ENCODE measurements at places on chromosomes 12 and 14.

- DNase-seq, result no peak
Observed at GRCh38 chr12:106089935-106090334, 48.8 kb downstream of the NUAK1 start.

GRCh38 chr12:54692353-54692752 lies 44.2 kb upstream of the DCD start:
- DNase-seq, result no peak

GRCh38 chr12:15707516-15708199 lies 81.5 kb downstream of the EPS8 start:
- DNase-seq, result no peak

DNA sequence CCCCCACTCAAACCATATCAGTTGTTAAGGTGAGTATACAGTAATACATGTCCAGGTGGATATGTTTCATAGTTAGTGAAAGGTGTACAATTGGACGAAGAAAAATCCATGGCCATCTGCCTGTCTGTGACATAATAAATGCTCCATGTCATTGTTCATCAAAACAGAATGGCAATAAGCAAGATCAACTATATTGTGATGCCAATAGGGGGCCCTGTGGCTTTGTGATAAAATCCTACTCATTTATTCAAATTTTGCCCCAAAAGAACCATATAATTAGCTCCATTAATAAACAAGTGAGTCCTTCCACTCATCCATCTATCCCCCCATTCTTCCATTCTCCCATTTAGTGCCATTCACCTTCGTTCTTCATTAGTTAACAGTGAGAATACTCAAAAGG lies 102.0 kb downstream of the MGST1 start:
- no peak for DNase-seq

DNA sequence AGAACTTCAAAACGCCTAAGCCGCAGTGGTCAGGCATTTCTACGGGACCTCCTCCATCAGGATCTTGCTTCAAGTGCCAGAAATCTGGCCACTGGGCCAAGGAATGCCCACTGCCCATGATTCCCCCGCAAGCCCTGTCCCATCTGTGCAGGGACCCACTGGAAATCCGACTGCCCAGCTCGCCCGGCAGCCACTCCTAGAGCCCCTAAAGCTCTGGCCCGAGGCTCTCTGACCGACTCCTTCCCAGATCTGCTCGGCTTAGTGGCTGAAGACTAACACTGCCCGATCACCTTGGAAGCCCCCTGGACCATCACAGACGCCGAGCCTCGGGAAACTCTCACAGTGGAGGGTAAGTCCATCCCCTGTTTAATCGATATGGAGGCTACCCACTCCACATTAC lies 1113.0 kb upstream of the TMEM132C start:
- no peak for DNase-seq

- no peak for DNase-seq
Observed at GRCh38 chr14:81837304-81837703, 303.7 kb upstream of the SEL1L start.

DNA sequence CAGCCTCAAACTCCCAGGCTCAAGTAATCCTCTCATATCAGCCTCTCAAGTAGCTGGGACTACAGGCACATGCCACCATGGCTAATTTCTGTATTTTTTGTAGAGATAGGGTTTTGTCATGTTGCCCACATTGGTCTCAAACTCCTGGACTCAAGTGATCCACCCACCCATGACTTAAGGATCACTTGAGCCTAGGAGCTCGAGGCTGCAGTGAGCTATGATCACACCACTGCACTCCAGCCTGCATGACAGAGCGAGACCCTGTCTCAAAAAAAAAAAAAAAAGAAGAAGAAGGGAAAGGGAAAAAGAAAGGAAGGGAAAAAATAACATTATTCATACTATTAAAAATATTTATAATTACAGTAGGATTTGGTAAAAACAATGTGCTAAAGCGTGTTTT lies 19.2 kb downstream of the EPS8 start:
- no peak for DNase-seq

GRCh38 chr14:89978656-89979055 lies 22.9 kb downstream of the TDP1 start:
- no peak for DNase-seq

- no peak for DNase-seq
Observed at GRCh38 chr14:53999061-53999488, 42.5 kb upstream of the BMP4 start.

GRCh38 chr14:68254669-68255527 lies 435.3 kb downstream of the RAD51B start:
- DNase-seq, result no peak

- no peak for DNase-seq
Observed at GRCh38 chr12:106894774-106895173, 60.9 kb upstream of the TMEM263 start.

DNA sequence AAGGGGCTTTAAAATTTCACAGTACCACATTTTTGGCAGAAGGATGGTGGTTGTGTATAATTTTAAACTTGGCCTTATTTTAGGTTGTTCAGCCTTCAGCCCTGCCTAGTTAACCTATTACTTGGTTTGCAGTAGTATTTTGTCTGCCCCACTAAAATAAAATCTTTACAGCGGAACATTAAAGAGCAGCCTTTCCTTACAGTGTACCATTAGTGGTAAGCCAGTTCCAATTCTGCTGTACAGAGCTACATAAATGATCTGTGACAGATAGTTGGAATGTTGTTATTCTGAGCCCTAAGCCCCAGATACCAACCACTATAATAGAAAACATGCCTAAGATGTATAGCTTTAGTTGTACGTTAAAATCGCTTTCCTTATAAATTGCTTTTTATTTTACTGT lies 56.2 kb downstream of the SLC38A6 start:
- no peak for DNase-seq

DNA sequence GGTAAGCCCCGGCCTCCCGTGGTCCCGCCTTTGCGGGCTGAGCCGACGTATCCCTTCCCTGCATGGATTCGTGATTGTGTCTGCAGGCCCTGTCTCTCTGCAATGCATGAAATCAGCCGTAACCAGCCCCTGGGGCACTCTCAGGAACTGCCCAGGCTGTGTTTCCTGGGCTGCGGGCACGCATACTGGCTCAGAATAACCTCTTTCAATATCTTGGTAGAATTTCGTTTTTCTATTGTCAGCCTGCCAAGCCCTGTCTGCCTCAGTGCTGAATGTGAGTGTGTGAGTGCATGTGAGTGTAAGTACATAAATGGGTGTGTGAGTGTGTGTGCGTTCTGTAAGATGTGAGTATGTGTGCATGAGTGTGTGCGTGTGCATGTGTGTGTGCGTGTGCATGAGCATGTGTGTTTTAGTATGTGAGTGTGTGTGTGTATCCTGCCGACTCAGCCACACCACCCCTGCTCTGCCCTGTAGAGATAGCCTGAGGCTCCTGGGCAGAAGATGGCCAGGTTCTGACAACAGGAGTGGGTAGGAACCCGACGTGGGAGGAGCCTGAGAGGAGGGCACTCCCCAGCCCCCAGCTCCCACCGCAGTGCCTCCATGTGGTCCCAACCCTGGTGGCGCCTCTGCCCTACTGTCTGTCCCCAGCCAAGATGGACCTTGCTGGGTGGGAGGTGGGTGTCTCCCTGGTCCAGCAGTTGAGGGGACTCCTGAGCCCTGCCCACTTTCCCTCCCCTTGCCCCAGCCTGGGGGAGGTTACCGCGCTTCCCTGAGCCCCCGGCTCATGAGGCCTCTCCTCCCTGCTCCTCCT lies 268.8 kb downstream of the ADGRD1 start:
- no peak for DNase-seq

DNA sequence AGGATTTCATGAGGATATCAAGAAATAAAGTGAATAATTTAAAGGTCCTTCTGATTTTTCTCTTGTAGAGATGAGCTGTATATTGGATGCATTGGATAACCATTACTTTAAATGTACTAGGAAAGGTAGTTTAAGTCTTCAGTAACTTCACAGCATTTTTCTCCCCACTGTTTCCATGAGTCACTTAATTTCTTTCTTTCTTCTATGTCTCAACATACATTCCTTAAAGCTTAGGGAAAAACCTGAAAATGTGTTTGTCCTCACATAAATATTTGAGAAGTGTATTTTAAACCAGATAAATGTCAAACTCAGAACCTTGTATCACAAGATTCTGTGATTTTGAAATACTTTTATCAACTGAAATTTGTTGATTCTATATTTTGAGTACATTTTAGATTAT lies 1970.2 kb upstream of the FLRT2 start:
- DNase-seq, result no peak

DNA sequence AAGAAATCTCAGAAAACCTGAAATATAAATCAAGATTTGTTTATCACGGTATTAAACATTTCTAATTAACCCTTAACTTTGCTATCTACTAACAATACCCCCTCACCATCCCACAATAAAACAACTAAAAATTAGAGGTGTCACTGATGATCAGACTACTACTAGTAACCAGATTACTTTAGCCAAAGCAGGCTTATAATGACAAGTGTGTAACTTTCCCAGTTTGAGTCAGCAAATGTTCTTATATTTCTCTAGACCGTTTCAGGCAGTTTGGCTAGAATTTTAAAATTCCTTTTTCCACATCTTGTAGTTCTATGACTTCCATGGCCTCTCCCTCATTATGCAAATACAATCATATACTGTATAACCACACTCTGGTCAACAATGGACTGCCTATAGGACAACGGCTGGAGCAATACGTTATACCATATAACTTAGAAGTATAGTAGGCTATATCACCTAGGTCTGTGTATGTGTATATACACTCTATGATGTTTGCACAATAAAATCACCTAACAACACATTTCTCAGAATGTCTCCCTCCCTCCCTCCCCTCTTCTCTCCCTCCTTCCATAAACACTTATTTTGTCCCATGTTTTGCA lies 102.1 kb downstream of the DENND5B start:
- no peak for DNase-seq

- no peak for DNase-seq
Observed at GRCh38 chr12:42373669-42374068, 47.7 kb downstream of the PPHLN1 start.

DNA sequence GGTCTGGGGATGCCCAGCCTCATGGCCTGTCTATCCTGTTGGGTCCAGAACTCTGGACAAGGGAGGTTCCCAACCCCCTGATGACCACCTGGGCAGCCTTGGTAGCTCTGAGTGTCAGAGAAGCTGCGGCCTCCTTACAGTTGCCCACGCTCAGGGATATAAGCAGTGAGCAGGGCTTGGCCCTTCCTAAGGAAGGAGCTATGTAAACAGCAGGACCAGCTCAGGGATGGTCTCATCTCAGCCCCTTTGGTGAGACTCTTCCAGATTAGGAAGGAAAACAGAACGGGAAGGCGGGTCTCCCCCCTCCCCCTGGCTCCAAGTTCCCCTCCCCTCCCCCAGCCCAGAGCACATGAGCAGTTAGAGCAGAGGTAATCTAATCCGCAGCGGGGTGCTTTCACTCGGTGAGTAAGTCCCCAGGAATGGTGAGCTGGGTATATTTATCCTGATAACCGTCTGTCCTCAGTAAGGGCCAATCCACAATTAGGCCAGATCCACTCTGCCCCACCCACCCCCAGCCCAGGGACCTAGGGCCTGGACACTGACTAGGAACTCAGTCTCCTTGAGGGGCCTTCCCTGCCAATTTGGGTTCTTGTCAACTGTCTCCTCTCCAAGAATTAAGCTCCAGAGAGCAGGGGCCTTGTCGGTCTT lies 29.5 kb upstream of the RPLP0 start:
- DNase-seq, result no peak

DNA sequence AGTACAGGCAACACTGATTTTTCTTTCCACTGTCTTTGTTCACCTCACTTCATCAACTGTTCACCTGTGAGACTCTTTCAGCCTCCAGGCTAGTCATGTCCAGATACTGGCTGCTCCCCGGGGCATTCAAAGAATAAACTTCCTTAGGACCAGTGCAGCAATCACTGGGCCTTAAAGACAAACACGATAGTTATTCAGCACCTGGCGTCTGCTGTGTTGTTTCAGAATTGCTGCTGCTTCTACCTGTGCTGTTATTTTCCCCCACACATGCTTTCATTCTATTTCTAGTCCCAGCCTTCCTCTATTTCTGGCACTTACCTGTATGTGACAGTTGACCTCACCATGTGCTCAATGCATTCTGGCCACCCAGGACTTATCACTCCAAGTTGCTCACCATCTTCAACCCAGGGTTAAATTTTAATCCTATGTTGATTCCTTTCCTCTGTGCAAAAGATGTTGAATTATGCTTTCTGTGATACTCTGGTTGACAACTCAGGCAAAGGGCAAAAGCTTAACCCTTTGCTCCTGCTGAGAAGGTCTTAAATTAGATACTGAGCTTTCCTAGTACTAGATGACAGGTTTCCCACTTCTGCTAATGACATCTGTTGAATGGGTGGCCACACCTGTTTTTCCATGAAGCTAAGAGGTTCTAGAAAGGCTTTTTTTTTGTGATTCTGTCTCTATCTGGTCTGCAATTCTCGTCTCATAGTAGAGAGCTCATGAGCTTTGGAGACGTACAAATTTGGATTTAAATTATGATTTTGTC lies 41.4 kb downstream of the PTPRQ start:
- DNase-seq, result no peak

DNA sequence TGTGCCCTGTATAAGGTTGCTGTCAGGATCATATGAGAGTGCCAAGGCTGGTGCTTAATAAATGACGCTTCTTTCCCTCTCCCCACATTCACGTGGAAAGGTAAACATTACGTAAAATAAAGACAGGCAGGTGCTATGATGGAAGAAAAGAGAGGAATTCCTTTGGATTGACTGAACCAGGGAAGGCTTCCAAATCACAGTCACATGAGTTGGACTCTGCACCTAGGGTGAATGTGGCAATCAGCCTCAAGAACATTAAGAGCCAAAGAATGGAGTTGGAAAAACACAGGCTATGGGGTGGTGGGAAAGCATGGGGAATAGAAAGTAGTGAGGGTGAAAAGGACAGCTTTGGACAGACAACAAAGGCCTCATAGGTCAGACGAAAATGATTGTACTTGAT lies 473.1 kb downstream of the VRK1 start:
- no peak for DNase-seq

DNA sequence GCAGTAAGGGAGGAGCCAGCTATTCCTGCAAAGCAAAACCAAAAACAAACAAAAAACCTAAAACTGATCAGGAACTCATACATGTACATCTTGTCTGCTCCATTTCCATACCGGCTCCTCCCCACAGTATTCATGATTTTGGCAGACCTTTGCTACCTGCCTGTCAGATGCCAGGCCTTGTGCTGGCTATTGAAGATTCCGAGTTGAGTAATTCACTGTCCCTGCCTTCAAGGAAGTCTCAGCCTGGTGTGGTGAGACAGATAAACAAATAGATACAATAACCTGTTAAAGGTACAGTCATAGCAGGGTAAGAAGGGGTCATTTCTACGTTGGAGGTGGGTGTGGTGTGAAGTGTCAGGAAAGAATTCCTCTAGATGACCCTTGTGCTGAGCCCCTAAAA lies 42.7 kb downstream of the SUSD6 start:
- DNase-seq, result no peak

- no peak for DNase-seq
Observed at GRCh38 chr14:89489761-89490437, 72.9 kb upstream of the FOXN3 start.

DNA sequence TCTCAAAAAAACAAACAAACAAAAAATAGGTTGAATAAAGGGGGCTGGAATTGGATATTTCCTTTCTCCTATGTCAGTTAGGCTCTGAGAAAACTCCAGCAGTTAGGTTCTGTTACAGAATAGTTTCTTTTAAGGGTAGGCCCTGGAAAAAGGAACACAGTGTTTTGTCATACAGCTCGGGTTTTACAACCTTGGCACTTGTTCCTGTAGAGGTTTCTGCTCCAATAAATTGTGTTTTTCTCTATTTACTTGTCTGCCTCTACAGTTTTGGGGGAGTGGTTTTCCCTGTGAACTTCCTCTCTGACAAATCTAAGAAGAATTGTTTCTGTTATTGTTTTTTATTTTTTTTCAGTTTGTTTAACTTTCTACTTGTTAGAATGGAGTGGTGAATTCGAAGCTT lies 167.6 kb downstream of the ACSS3 start:
- no peak for DNase-seq

- no peak for DNase-seq
Observed at GRCh38 chr14:86640288-86640687, 1110.3 kb downstream of the FLRT2 start.
